Brain (organoid and tissue), 16 donors: ENCODE measurements at places on chromosomes 2 and 18.

DNA sequence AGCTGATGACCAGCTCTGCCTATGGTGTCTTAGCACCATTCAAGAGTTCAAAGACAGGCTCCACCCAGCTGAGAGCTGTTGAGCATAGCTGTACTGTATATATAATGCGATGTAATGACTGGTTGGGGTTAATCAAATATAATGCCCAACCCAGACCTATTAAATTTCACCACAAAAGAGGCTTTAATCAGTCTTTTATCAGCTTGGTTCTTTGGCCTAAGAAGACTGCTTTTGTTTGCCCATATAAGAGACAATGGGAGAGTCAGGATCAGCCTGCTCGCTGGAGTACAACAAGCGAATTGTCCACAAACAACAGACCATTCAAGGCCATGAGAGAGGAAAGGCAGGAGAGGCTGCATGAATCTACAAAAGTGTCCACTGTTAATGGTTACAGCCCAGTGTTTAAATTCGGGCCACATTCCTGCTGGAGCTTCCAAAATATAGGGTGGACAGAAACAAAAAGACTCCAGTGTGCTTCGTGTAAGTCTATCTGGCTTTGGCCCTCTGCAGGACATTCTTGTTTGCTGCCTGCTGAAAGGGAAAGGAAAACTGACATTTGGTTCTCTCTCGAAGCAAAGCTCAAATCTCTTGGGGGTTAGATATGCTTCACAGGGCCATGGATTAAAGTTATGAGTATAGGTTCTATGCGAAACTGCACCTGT lies 299.0 kb upstream of the FBXO11 start:
- peak; percentile 56 for DNase-seq

DNA sequence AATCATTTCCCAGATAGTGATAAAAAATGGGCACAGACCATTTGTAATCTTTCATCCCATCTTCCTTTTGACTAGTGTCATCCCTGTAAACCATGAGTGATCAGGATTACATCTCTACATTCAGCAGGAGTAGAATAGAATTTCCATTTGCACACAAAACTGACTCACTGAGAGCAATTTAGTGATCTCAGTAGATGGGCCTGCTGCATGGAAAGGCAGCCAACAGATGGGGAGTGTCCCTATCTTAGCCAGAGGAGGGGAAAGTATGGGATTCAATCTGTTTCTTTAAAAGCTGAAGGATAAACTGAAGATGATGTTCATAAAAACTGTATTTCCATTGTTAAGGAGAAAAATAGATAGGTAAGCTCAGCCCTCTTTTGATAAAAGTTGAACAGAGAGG lies 441.7 kb downstream of the ZNF521 start:
- no peak for DNase-seq

DNA sequence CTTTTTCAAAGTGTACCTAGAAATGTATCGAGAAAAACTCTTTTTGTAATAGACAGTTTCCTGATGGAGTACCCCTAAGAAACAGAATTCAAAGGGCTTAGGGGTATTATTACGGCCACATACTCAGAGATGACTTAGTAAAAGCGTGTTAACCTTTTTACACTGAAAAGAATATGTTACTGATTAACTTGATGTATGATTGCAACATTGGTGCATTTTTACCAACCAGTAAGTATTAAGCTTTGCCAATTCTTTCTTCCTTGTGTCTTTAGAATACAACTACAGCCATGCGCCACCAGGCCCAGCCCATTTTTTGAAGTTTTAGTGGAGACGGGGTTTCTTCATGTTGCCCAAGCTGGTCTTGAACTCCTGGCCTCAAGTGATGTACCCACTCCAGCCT lies 1997.0 kb upstream of the LRRTM1 start:
- DNase-seq = no peak

DNA sequence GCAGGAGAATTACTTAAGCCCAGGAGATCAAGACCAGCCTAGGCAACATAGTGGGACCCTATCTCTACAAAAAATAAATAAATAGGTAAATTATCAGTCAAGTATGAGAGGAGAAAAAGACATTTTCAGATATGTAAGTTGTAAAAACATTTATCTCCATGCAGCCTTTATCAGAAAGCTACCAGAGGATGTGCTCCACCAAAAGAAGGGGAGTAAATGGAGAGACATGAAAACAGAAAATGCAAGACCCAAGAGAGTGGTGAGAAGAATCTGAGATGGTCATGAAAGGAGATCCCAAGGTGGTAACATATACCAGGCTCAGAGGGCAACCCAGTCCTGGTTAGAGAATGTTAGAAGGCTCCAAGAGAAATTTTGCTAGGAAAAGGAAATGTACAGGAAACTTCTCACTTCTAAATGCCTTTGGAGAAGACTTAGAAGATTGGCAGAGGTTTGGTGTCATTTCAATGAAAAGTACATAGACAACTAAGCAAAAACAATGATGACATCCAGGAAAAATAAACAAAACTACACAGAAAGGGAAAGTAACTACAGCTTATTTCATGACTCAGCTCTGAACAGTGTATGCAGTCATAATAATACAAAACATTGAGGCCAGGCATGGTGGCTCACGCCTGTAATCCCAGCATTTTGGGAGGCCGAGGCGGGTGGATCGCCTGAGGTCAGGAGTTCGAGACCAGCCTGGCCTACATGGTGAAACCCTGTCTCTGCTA lies 19.5 kb downstream of the CIB4 start:
- no peak for DNase-seq

DNA sequence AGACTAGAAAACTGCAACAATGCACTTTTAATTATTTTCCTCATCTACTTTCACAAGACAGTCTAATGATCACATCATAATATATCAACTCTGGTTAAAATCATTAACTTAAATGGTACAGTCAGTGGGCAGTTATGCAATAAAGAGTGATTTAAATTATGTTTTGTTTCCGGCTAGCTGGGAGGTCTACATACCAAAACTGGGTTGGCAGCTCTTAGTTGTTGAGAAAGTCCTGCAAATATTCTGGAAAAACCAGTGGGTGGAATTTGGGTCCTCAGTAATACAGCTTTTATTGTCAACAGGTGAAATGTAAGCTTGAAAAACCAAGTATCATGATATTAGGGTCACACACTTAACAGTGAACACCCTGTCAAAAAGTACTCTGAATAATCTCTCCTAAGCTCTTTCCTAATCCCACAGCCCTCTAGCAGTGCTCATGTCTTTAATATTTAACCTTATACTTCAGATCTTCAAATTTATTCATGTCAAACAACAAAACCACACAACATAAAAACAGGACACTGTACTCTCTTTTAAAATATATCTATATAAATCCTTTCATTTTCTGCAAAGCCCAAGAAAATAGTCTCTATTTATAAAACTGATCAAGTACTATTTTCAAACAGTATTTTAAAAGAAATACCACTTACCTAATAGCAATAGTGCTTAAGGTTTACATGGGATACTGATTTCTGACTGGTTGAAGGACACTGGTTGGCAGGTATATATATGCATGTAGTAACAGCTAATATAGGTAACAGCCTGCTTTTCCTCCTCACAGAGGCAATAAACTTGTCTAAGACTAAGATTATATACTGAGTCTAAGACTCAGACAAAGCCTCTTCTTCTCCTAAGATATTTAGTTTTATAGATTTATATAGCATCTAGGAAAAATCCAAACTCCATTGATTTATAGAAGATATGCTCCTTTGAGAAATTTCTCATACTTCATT lies 103.8 kb downstream of the GAREM1 start:
- no peak for DNase-seq

- DNase-seq = no peak
These were observed 17.2 kb upstream of the STPG4 start for GRCh38 chr2:47172156-47172921.

DNA sequence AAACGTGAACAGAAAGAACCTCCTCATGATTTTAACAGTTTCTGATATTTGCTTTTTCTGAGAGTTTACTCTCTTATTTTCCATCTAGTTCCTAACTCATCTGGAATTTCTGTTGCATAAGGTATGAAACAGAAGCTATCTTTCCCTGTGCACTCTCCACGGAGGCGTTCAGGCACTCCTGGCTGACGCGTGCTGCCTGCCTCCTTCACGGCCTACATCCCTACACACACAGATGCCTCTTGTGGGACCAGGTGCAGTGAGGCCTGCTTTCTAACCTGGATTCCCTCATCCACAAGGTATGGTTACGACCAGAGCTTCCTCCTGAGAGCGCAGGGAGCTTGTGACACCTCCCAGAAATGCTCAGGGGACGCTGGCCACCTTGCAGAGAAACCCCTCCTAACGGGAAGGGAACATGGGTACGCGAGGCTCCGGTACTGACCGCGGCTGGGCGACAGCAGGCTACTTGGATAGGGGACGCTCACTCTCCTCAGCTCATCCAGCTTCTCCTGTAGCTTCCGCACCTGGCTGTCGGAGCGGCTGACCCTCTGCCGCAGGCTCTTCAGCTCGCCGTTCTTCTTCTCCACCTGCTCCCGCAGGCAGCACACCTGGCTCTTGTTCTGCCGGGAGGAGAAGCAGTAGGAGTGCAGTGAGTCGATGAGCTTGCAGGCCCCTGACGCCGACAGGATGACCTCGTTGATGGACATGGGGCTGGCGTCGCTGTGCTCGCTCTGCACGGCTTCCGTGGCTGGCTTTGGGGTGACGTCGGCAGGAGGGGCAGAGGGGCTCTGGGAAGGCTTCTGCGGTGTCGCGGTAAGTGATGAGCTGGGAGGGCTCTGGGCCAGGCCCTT lies 4.3 kb downstream of the THAP4 start:
- no peak for DNase-seq

GRCh38 chr2:58906081-58906645 lies 665.0 kb upstream of the FANCL start:
- peak; percentile 25 for DNase-seq

DNA sequence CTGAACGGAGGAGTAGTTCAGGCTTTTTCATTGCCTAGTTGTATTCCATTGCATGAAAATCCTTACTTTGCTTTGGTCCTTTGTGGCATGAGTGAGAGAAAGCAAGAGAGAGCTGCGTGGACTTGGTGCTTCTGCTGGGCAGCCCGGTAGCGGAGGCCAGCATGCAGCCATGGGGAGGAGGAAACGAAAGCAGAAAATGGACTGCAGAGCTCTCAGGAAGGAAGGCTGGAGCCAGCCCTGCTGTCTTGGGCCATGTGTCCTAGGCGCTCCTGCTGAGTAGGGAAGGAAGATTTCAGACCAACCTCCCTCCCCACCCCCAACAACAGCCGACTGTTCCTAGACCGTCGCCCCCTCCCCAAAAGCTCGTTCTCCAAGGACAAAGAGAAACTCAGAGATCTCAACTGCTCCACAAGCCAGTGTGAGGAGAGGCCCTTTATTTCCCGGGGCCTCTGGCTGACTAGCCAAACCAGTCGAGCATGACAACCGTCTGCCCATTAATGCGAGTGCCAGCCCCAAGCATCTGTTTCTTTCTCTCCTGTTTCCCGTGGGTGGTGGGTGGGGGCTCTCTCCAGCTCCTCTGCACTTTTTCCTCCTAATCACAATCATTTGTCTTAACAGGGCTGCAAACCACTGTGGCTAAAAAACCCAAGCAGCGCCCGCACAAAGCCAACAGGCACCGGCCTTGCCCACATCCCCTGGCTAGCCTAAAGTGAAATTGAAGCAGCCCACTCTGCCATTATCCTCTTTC lies 66.8 kb upstream of the FZD7 start:
- DNase-seq = peak; percentile 87

DNA sequence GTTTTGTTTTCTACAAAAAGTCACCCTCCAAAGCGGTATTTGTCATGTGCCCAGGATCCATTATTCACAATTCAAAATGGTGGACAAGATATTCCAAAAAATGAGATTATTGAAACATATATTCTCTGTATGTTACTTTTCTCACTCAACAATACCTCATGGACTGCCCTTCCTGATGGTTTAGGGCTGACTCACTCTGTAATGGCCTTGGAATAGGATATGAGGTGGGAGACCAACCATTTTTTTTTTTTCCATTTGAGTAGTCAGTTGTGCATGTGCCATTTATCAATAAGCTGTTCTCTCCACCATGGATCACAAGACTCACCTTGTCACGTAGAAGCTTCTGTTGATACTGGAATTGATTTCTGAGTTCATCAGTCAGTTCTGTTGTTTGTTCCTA lies 64.5 kb downstream of the LYPD6 start:
- DNase-seq = no peak

- no peak for DNase-seq
These were observed 61.3 kb downstream of the SPRED2 start for GRCh38 chr2:65371074-65371434.

- no peak for DNase-seq
These were observed 256.6 kb upstream of the ID2 start for GRCh38 chr2:8424997-8425900.

GRCh38 chr2:160753960-160754359 lies 260.4 kb upstream of the RBMS1 start:
- no peak for DNase-seq

DNA sequence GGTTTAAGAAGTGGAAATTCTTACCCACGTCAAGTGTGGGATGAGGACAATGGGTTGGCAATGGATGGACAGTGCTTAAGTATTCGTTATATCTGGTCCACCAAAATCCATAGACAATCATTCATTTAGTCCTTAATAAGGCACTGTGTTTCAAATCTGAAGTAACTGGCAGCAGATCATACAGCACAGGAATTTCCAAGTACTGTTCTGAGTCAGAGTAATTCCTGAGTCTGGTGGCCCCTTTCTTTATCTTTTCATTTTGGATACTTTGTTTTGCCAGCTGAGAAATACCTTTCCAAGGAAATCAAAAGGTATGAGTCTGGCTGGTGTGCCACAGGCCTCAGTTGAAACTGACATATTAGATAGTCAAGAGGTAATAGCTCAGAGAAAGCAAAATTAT lies 31.4 kb upstream of the CCDC102B start:
- no peak for DNase-seq

GRCh38 chr18:57294547-57294946 lies 57.8 kb upstream of the ST8SIA3 start:
- no peak for DNase-seq

GRCh38 chr2:120456867-120457266 lies 110.9 kb downstream of the INHBB start:
- DNase-seq = no peak

GRCh38 chr2:9565436-9566153 lies 10.0 kb upstream of the ADAM17 start:
- no peak for DNase-seq

GRCh38 chr2:51003345-51004192 lies 28.4 kb downstream of the NRXN1 start:
- no peak for DNase-seq

DNA sequence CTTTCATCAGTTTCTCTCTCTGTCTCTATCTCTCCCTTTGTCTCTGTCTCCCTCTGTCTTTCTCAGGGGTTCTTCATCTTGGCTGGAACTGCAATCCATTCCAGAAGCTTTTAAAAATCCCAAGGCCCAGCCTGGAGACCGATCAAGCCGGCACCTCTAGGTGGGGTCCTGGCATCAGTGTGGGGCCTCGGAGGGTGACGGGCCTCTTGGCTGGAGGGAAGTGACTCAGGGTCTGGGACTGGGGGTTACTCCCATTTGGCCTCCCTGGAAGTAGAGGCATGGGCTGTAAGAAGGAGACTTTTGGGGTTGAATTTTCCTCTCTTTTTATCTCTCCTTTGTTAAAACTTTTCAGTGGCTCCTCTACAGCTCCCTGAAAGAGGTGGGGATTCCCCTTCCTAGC lies 52.8 kb upstream of the OTOF start:
- no peak for DNase-seq

DNA sequence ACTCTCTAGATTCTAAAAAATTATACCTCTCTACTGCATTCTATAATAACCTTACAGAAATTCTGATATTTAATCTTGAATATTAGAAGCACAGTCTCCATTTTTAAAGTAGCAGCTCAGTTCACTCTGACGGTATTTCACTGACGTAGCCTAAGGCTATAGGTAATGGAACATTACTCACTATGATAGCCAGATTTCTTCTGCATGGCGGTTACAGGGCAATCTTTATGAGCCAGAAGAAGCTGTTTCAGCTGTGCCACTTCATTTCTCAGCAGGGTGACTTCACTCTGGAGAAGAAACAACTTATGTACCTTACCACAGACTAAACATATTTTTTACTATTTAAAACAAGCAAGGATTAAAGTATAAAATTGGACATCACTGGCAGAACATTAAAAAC lies 75.3 kb upstream of the CHN1 start:
- peak; percentile 53 for DNase-seq
